ENCODE measurements at places on chromosomes 1 and 21.

- DNase-seq: no peak
Measured at GRCh38 chr1:164922585-164922984, 363.6 kb downstream of the PBX1 start.

DNA sequence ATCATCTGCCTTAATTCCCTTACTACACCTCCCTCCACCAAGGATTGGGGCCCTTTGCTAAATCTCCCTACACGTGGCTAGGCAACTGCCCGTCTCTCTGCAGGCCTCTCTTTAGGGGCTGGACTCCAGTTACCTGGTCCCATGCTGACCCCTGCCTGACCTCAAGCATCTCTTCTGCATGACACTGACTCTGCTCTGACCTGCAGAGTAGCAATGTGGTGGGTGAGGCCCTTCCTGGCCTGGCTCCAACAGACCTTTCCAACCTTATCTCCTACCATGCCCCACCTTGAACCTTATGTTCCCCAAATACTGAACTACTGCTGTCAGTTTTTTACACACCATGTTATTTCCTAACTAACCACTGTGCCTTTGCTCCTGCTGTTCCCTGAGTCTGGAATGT lies 45.9 kb upstream of the EPS15 start:
- DNase-seq: no peak

GRCh38 chr1:108012553-108012952 lies 47.6 kb upstream of the VAV3 start:
- DNase-seq: no peak

GRCh38 chr1:5878971-5879370 lies 113.3 kb downstream of the NPHP4 start:
- no peak for DNase-seq

DNA sequence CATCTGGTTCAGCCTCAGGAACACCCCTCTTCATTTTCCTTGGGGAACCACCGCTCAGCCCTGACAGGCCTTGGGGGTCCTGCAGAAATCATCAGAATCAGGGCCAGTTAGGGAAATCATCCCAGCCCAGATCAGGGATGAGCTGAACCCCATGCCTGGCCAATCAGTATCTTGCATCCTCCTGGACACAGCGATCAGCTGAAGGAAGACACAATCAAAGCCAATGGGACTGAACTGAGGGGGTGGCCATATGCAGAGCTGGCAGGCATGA lies 395.4 kb downstream of the MATN1 start:
- no peak for DNase-seq

- no peak for DNase-seq
Measured at GRCh38 chr1:5308249-5308648, 653.8 kb downstream of the AJAP1 start.

DNA sequence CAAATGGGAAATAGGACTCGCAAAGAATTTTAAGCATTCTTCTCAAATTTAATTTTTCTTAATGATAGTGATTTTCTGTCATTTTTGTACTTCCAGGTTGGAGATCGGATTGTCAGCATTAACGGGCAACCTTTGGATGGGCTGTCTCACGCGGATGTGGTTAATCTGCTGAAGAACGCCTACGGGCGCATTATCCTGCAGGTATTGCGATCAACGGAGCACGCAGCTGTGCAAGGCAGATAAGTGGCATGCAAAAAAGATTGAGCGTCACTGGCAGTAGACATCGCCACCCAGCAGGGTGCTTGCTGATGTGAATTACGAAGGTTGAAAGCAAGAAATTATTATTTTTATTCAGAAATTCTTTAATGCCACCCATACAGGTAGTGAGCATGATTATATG lies 65.9 kb upstream of the L1TD1 start:
- DNase-seq: no peak

- no peak for DNase-seq
Measured at GRCh38 chr21:21200103-21200938, 202.1 kb downstream of the NCAM2 start.

DNA sequence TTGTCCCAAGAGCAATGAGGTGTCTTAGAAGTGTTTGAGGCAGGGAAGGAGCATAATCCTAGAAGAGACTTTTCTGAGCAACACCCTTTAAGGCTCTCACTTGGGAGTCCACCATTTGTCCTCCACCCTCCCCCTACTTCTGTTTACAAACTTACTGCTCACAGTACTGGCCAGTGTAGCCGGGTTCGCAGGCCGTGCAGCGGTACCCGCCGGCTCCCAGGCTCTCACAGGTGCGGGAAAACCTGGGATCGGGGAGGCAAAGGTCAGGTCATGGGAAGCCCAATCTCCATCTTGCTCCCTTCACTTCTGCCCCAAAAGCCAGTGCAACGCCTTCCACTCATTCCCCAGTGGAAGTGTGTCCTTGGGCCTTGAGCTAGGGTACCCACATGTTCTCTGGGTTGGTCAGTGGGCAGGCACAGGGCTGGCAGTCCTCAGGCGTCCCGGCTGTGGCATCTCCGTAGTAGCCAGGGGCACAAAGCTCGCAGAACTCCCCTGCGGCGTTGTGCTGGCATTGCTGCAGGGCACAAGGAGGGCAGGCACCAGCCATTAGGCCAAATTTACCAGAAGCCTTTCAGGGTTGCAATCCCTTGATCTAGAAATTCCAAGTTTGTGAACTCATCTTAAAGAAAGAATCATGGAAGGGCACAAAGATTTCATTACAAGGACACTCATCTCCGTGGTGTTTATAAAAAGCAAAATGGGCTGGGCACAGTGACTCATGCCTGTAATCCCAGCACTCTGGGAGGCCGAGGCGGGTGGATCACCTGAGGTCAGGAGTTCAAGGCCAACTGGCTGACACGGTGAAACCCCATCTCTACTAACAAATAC lies 49.8 kb downstream of the LDLRAD2 start:
- DNase-seq: no peak

- DNase-seq: no peak
Measured at GRCh38 chr1:20183616-20184271, 2.2 kb upstream of the UBXN10 start.

GRCh38 chr1:169624912-169625311 lies 5.0 kb downstream of the SELP start:
- no peak for DNase-seq

DNA sequence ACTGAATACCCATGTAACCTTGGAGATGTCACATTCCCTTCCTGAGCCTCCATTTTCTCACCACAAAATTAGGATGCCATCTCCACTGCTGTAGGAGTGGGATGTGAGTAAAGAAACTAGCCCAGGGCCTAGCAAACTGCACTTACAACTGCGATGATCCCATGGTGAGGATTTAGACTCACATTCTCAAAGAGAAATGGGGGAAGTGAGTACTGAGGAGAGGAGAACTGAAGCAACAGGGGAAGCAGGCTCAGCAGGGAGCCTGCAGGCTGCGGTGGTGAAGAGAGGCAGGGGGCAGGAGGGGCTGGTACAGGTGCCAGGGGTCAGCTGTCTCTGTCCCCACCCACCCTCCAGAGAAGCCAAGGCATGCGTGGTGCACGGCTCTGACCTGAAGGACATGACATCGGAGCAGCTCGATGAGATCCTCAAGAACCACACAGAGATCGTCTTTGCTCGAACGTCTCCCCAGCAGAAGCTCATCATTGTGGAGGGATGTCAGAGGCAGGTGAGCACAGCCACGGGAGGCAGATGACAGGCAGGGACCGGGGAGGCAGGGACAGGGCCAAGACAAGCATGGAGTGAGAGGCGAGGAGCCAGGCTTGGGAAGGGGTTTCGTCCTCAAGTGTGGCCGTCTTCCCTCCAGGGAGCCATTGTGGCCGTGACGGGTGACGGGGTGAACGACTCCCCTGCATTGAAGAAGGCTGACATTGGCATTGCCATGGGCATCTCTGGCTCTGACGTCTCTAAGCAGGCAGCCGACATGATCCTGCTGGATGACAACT lies 16.4 kb upstream of the ATP1A4 start:
- no peak for DNase-seq

DNA sequence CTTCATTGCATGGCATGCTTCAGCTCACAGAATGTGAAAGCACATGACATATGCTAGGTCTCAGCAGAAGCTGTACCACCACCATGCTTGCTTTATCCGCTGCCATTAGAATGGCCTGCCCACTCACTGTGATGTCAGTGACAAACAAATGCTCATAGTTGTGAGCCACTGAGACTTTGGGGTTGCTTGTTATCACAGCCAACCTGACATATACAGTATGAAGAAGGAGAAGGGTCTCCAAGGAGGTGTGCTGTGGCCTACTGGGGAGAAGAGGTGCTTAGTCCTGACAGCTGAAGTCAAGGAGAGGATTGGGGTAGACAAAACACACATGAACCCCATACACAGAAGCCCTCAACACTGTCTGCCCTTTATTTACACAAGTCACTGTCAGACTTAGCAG lies 19.5 kb upstream of the TENT5C start:
- DNase-seq: no peak

GRCh38 chr1:156856282-156856785 lies 2.6 kb downstream of the INSRR start:
- DNase-seq: no peak

DNA sequence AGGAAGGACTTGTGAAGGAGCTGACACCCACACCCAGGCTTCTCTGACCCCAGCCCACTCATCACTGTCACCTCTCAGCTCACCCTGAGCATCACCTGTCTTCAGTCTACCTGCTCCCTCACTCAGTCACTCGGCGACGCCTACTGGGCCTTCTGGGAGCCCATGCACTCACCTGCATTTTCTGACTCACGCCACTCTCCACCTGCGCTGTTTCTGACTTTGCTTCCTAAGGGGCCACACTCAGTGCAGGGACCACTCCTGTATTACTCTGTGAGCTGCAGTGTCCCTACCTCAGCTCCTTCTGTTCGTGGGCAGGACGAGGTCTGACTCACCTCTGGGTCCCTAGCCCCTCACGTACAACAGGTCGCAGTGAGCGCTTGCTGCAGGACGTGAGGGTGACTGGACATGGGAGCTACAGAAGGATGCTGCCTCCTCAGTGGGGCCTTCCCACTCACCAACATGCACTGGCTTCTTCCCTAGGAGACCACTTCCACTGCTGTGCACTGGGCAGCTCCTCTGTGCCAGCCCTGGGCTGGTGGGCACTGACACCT lies 102.3 kb downstream of the GLIS1 start:
- no peak for DNase-seq

DNA sequence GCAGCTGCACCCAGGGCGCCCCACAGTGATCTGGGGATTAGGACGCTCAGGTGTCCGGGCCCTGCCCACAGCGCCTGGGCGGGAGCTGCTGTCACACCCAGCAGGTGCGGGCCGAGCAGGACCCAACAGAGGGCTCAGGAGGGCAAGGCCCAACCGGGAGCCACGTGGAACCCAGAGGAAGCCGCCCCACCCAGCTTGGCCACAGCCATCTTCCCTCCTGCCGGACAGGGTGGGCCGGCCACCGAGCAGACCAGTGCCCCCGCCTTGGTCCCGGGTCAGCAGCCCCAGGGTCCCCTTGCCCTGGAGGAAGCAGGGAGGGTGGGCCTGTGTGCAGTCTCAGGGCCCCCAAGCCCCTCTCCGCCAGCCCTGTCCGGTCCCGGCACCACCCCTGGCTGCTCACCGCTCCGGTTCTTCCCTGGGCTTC lies 6.3 kb upstream of the TTLL10 start:
- DNase-seq: no peak

- DNase-seq: no peak
Measured at GRCh38 chr1:232912845-232913580, 37.4 kb upstream of the NTPCR start.

- DNase-seq: no peak
Measured at GRCh38 chr21:41601573-41602368, 93.8 kb upstream of the TMPRSS2 start.

DNA sequence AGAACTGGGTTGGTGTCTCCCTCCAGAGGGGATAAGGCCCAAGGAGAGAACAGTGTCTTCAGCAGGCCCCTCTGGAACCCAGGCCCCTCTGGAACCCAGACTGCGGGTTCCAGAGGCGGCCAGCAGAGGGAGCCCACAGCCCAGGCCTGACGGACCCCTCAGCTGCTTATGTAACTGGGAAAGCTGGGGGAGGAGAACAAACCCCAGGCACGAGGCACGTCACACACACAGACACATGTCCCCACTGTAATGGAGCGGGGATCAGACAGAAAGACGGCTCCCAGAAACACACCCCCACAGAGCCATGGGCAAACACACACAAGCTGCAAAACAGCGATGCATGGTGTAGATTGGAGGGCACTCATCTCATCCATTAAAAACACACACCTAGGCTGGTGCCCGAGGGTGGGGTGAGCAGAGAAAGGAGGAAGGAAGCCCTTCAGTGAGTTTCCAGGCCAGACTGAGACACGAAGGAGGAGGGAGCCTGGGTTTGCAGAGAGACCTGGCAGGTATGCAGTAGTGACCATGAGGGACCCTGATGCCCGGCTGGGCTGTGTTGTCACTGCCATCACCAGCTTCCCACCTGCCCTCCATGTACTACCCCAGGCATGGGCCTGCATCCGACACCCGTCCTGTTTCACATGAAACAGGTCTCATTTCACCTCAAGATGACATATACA lies 2.8 kb upstream of the IGSF8 start:
- DNase-seq: peak; percentile 46

DNA sequence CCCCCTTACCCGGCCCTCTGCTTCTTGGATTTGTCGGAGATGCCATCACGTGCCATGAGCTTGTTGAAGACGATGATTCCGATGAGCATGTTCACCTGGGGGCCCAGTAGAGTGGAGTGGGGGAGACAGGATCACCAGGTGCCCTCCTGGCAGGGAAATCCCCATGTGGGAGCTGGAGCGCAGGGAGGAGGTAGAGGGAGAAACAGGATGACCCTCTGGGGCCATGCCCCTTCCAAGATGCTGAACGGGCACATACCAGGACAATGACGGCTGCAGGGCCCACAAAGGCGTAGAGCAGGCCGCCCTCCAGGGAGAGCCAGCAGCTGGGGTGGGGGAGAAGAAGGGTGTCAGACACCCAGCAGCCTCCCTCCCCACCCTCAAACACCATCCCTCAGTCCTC lies 28.6 kb downstream of the ADGRB2 start:
- DNase-seq: no peak

- DNase-seq: no peak
Measured at GRCh38 chr1:55420929-55421716, 206.0 kb upstream of the USP24 start.

DNA sequence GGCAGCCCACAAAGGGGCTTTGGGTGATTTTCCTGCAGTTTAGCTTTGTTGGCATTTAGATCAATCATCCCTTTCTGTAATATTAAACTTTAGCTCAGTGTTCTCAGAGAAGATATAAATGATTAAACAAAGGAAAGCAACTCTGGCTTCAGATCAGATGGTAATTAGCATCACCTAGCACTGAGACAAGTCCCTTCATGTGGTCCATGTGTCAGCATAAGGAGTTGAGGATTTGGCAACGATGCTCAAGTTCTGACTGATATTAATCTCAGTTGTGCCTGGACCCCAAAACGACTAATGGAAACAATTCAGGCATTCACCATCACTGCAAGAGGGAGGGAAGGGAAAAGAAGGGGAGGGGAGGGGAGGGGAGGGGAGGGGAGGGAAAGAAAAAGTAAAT lies 60.4 kb downstream of the SEC16B start:
- DNase-seq: no peak

- no peak for DNase-seq
Measured at GRCh38 chr1:112393631-112393974, 2.4 kb upstream of the CTTNBP2NL start.

GRCh38 chr1:93990010-93990409 lies 80.8 kb upstream of the GCLM start:
- DNase-seq: no peak

- DNase-seq: no peak
Measured at GRCh38 chr1:229454056-229454455, 20.2 kb upstream of the ACTA1 start.
